Bone marrow (tissue), 2 donors: ENCODE measurements at places on chromosomes 5 and 9.

DNA sequence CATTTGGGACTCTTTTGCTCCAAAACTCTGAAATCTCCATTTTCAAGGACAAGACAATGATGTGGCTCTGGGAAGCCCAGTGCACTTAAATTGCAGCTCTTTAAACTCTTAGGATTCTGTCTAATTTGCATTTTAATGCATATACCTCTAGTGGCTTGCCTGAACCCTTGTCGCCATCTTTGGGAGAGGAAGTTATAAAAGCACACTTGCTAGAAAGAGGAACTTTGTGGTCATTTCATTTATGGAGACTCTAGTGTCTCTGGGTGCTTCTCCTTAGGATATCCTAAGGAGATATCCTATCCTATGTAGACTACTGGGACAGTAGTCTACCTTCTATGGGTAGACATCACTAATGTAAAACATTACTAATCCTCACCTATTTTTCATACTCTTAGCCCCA is 77.3 kb upstream of the SLC1A3 start:
- no peak for DNase-seq

DNA sequence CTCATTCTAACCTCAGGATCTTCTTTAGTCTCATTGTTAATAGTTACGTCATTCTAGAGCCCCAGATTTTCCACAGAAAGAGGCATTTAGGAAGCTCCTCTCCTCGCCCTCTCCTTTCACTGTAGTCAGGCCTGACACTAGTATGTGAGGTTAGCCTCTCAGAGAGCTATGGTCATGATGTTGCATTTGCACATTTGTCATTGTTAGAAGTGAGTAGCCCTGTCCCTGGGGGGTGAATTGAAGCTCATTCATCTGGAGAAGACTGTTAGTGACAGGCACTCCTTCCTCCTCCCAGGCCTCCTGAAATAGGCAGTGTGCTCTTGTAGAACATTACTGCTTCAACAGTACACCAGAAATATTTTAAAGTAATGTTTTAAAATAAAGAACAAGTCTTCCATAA is 26.6 kb upstream of the LRRTM2 start:
- DNase-seq: no peak

DNA sequence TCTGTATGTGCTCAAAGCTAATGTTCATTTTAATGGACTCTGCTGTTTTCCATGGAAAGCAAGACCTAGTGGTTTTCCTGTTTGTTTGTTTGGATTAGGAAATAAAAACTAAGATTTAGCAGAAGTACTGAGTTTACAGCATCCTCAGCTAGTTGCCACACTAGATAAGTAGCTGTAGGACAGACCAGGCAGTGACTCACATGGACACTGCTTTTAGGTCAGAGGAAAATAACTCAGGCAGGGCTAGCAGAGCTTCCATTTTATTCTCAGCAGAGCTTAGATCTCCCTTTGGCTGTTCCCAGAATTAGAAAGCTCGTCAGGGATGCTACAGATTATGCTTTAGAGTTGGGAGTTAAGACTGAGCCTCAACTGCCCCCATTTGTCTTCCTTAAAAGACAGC is 204.4 kb downstream of the SH3GL2 start:
- DNase-seq: no peak

DNA sequence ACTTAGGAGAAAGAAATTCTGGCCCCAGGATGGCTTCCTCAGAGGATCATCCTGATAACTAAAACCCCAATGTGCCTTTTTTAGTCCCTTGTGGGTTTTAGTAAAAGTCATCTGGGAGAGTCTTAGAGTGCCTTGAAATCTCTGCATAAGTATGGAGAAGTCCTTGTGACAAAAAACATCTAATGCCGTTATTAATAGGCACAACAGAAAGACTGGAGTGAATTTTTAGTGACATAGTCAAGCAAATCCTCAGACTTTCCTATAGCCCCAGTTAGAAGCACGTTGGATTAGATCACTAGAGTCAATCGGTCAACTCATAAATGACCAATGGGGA is 108.2 kb upstream of the MPDZ start:
- no peak for DNase-seq

GRCh38 chr9:82677086-82677485 is 385.9 kb downstream of the RASEF start:
- no peak for DNase-seq

DNA sequence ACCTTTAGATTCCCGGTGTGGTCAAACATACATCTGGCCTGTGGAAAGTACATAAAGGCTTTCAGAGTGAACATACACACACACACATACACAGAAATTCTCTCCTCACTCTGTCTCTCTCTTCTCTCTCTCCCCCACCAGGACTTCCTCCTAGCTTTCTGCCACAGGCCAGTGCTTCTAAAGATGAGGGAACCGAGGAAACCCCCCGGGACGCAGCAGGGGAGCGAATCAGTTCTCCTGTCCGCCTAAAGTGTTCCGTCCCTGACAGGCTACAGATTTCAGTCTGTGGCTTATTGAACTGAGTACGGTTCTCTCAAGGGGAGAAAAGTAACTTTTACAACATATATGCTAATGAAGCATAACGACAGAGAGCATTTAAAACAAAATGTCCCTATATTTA is 75.8 kb downstream of the MED27 start:
- no peak for DNase-seq

DNA sequence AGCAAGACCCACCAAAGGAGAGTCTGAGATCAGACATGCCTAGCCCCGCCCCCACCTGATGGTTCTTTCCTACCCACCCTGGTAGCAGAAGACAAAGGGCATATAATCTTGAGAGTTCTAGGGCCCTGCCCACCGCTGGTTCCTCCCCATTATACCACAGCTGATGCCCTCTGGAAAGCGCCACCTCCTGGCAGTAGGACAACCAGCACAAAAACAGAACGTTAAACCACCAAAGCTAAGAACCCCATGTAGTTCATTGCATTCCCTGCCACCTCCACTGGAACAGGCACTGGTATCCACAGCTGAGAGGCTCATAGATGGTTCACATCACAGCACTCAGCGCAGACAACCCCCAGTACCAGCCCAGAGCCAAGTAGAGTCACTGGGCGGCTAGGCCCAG is 81.2 kb upstream of the TRPC7 start:
- DNase-seq: no peak

GRCh38 chr5:36664766-36665165 is 58.4 kb downstream of the SLC1A3 start:
- DNase-seq: no peak

DNA sequence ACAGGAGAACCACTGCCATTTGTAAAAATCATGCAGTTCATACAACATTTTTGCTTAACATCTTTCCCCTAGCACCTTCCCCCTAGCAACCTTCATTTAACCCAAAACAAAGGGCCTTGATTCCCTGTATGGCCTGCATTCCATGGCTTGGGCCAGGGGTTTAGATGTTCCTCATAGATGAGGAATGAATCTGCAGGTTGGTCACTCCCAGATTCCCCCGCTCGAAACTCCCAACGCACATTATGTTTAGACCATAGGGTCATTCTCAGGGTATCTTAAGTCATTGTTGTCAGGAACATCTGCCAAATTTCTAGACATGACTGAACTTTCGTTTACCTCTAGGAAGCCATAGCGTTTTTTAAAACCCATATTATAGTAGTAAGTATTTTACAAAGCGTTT is 282.2 kb upstream of the VLDLR start:
- DNase-seq: no peak

GRCh38 chr9:29213417-29214153 is 1640.3 kb upstream of the C9orf72 start:
- no peak for DNase-seq

GRCh38 chr9:113293285-113293878 is 9.8 kb downstream of the RNF183 start:
- DNase-seq: no peak

GRCh38 chr5:160097991-160098390 is 21.3 kb downstream of the PWWP2A start:
- no peak for DNase-seq

DNA sequence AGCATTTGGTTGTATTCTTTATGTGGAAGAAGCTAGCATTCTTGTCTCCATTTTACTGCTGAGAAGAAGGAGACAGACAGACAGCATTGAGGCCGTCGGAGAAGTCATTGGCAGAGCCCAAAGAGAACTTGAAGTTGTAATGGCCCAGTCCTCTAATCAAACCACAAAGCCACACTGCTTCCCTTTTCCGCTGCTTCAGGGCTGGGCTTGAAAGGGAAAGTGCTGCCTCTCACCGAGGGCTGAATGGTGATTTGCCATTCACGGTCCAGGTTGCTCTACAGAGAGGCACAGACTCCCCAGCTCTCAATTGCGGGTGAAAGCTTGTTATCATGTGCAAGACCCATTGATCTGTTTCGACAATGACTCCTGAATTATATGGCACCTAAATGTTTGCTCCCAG is 25.6 kb upstream of the POU4F3 start:
- peak; percentile 1 for DNase-seq

GRCh38 chr9:128244837-128245231 is 31.0 kb downstream of the GOLGA2 start:
- DNase-seq: no peak

GRCh38 chr9:29214154-29214689 is 1640.9 kb upstream of the C9orf72 start:
- DNase-seq: no peak

- DNase-seq: no peak
These were observed 24.7 kb upstream of the CNOT6 start for GRCh38 chr5:180469586-180469865.

DNA sequence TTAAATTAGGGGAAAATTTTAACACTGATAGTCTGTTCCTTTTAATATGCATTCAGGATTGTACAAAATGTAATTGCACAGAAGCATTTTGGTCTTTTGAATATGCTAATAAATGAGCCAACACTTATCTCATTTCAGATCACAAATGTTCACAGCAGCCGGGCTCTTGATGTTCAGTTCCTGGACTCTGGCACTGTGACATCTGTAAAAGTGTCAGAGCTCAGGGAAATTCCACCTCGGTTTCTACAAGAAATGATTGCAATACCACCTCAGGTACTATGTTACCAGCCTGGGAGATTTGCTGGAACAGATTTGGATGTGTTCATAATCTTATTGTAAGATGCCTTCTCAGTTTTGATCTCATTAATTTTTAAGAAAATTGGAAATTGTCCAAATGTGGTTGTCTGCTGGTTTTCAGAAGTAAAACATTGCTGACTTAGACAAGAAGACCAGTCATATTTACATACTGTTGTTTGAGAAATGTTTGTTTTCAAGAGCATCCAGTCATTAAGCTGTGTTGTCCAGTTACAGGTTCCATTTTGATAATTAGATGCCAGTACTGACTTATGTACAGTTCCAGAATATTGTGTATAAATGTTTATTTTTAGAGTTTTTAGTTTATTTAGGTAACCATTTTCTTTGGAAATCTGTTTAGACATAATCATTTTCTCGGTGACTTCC is 23.0 kb upstream of the TMOD1 start:
- no peak for DNase-seq

DNA sequence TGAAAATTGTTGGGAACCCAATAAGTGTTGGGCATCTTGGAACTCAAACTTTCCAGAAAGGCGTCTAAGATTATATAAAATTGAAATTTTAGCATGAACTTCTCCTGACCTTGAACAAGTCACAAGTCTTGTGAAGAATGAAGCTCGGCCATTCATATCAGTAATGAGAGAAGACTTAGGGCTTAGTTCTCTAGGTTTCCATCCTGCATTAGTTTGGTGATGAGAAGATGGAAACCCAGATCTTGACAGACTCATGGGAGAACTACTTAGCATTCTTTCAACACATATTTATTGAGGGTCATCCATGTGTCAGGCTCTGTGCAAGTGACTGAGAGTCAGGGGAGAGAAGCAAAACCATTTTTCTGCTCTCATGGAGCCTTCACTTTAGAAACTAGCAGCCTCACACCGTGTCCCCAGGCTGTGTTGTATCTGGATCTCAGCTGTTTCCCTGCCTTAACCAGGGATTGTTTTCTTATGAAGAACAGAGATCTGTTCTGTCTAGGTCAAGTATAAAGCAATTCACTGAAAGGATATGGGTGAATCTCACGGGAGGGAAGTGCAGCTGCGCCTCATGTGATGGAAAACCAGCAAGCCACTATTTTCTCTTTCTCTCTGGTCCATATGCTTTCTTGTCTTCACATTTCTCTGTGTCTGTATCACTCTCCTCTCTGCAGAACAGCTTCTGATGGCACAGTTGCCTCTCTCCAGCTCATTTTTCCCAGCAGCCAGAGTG is 3.4 kb downstream of the GARNL3 start:
- no peak for DNase-seq

- DNase-seq: no peak
These were observed 80.7 kb downstream of the TSSK1B start for GRCh38 chr5:113354055-113354454.

DNA sequence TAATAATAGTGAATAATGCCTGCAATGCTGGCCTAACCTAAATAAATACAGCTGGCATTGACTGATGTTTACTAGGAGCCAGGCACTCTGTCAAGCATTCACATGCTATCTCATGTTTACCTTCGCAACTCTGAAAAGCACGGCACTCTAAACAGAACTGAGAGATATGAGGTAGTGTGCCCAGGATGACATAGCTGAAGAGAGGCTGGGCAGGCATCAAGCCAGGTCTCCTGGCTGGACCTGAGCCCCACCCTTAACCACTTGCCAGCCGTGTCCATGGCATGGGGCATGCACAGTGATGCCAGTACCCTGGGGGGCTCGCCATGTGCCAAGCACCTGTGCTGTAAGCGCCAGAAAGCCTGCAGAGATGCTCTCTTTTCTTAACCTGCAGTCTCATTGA is 119.4 kb upstream of the MVB12B start:
- DNase-seq: no peak

- DNase-seq: no peak
These were observed 59.8 kb downstream of the MRPS30 start for GRCh38 chr5:44868541-44868940.

DNA sequence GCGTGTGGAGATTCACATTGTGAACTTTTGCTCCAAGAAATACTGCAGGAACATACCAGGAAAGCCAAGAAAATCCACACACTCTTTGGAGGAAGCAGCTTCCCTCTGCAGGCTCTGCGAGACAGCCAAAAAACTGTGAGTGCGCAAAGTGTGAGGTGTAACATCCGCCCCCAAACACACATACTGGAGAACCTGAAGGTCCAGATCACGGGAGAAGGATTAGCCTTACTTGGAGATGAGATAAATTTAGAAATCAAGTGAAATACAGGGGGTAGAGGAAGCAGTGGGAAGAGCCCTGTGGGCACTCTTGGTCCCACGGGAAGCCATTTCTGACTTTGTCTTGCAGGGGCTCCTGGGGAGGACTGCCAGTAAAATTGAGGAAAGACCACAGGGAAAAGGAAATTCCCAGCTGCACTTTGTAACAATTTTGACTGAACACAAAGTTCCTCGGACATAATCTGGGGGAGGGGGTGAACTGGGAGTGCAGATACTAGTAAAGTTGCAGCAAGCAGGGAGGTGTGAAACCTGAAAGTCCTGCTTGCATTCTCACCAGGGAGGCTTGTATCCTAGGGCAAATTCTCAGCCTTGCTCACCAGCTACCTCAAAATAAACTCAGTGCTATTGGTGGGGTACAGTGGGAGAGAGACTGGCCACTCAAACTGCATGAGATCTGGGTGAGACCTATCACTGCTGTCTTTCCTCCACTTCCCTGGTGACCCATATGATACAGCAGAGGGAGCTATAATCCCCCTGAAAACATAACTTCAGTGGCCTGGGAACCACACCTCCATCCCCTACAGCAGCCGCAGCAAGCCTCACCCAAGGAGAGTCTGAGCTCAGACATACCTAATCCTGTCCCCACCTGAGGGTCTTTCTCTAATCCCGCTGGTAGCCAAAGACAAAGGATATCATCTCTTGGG is 109.1 kb downstream of the ALDH1A1 start:
- no peak for DNase-seq
